Smooth muscle cell of the brain vasculature (primary cell): ENCODE measurements at places on chromosomes 3 and 15.

DNA sequence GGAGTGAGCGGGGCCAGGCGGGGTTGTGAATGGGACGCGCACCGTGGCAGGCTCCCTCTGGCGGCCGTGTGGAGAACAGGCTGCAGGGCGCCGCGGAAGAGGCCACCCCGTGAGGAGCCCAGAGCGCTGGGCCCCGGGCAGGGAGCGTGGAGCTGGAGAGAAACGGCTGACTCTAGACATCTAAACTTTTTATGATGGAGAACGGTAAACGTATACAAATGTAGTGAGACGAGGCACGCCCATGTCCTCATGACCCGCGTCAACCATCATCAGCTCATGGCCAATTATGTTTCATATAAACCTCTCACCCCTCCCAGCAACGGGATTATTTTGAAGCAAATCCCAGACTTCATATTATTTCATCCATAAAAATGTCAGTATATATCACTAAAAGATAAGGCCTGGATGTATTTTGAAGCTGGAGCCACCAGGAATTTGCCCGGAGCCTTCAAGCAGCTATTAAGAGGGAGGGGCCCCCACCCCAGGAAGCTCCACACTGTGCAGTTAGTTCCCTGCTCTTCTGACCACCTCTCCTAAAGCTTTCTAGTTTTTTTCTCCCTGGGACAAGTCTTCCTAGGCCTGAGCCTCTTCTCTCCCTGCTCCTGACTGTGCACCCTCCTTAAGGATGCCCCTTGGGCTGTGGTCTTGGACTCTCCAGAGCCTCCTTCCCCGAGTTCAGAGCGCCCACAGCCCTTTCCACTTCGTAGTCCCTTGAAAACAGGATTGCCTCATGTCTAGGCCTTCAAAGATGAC is 149.5 kb downstream of the SMAD6 start:
- DNase-seq = peak; percentile 61

- peak; percentile 94 for DNase-seq
These were observed at the start of gene SELENOT for GRCh38 chr3:150603153-150603979. Gene SELENOT (plus strand): TSS chr3:150603321. CDS start chr3:150603363, 42 bp downstream.

GRCh38 chr15:80599359-80599758 is 95.8 kb upstream of the ABHD17C start:
- DNase-seq = no peak

GRCh38 chr15:79190093-79190492 is 92.4 kb upstream of the ANKRD34C start:
- DNase-seq = no peak

DNA sequence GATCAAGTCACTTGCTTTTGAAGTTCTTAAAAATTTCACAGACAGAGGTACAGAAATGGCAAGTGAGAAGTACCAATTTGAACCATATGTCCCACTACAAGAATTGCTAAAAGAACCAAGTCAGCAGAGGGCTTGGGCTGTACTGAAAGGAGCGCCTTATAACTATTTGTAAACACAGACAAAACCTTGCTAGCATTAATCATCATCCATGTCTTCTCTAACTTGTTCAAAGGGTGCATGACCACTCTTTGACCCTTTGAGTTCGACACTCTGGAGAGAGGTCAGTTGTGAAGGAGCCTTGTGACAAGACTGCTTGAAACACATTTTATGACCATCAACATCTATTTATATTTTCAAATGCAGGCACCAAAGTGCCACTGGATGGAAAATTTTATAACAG is 191.7 kb downstream of the PDZRN3 start:
- DNase-seq = no peak

- no peak for DNase-seq
These were observed 29.2 kb downstream of the ILDR1 start for GRCh38 chr3:121992601-121993560.

GRCh38 chr3:126347543-126348161 is 9.6 kb downstream of the KLF15 start:
- DNase-seq = no peak

- DNase-seq = no peak
These were observed 2.2 kb upstream of the ALPK3 start for GRCh38 chr15:84814916-84815315.

- DNase-seq = no peak
These were observed 24.1 kb upstream of the MRPS22 start for GRCh38 chr3:139319428-139320402.

GRCh38 chr3:128804017-128804810 is 75.2 kb upstream of the ACAD9 start:
- no peak for DNase-seq

DNA sequence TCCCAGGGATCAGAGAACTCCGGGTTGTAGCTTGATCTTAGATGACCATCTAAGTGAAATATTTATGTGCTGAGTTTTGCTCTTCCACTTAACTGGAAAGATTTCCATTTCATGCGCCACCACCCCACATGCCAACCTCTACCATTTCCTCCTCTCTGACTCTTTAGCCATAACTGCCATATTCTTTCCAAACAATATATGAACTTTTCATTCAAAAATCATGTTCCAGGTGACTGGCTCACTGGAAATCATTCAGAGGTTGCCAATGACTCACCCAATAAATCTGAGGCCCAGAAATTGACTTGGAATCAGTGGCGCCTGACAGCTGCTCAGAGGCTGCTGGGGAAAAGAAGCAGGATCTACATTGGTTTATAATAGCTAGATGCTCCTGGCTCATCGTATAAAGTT is 31.6 kb upstream of the FAM174B start:
- DNase-seq = no peak

GRCh38 chr3:127483005-127483641 is 107.4 kb downstream of the TPRA1 start:
- no peak for DNase-seq

GRCh38 chr15:42826251-42826890 is 89.4 kb upstream of the CDAN1 start:
- DNase-seq = no peak

DNA sequence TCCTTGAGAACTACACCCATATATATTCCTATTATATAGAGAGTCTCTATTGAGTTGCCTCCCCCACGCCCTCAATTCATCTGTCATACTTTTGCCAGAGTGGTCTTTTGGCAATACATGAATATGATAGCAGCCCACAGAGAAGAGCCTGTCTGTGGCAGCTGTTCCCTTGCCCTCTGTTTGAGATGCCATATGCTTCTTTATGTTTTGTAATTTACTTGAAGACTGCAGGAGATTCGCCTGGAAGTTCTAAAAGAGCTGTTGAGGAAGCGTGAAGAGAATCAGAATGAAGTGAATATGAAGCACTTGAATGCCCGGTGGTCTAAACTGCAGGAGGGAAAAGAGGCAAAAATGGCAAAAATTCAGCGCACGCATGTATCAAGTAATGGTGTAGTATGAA is 27.2 kb downstream of the CFAP91 start:
- DNase-seq = no peak

- DNase-seq = no peak
These were observed 540 bp upstream of the PPP1R2 start for GRCh38 chr3:195543500-195544229.

GRCh38 chr3:39550354-39551051 is 83.0 kb downstream of the MOBP start:
- no peak for DNase-seq
